ENCODE measurements at places on chromosomes 16 and 17.
A peak's percentile ranks its signal among the peaks of the same experiment; 100 is the strongest.

DNA sequence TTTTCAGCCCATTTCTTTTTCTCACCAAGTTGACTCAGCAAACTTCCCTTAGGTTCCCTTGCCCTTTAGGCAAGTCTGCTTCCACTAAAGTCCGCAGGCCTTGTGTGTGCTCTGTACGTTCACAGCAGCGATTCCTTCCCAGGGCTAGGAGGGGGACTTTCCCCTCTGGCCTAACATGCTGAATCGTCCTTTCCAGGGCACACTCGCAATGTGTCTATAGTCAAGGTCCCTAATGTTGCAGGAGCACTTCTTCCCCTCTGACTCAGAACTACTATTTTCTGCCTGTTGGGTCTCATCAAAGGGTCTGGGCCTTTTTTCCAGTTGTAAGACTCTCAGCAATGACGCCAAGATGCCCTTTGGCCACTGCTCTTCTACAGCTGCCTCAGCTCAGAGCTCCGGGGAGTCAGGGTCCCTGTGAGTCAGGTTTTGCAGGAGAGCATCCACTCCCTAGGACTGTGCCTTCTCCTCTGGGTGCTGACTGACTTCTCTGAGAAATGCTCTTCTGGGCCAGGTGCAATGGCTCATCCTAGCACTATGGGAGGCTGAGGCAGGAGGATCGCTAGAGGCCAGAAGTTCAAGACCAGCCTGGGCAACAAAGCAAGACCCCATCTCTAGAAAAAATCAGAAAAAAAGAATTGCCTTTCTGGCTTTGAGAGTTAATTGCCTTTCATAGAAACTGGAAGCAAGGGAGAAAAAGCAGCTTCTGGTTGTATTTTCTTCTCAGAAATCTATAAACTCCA, 64.4 kb upstream of the TBX2 start:
- DNase-seq, result no peak

DNA sequence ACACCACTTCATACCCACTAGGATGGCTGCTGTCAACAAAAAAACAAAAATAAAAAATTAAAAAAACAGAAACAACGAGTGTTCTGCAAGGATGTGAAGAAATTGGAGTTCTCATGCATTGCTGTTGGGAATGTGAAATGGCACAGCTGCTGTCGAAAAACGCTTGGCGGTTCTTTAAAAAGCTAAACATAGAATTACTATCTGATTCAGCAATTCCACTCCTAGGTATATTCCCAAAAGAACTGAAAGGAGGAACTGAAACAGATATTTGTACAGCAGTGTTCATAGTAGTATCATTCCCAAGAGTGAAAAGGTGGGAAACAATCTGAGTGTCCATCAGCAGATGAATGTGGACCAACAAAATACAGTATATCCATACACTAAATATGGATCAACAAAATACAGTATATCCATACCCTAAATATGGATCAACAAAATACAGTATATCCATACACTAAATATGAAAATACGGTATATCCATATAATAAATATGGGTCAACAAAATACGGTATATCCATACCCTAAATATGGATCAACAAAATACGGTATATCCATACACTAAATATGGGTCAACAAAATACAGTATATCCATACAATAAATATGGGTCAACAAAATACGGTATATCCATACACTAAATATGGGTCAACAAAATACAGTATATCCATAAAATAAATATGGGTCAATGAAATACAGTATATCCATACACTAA, 8.7 kb downstream of the METTL16 start:
- no peak for DNase-seq

GRCh38 chr17:31595666-31596381, 204.3 kb downstream of the RAB11FIP4 start:
- DNase-seq, result no peak

- DNase-seq, result no peak
Observed at GRCh38 chr16:27464626-27465482, 62.9 kb downstream of the IL21R start.

DNA sequence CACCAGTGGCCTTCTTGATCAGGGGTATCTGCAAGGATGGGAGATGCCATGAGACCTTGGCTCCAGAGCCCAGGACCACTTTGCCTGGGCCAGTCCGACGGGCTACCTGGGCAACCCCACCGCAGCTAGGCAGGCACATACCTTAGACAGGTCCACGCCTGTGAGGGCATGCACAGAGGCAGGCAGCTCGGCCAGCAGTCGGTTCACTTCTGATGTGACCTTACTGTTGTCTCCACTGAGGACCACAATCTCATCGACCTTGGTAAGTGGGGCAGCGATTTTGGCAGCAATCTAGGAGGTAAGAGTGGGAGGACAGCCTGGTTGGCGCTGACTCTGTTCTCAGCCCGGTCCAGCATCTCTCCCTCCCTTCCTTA, 17.0 kb downstream of the FLOT2 start:
- DNase-seq, result no peak

DNA sequence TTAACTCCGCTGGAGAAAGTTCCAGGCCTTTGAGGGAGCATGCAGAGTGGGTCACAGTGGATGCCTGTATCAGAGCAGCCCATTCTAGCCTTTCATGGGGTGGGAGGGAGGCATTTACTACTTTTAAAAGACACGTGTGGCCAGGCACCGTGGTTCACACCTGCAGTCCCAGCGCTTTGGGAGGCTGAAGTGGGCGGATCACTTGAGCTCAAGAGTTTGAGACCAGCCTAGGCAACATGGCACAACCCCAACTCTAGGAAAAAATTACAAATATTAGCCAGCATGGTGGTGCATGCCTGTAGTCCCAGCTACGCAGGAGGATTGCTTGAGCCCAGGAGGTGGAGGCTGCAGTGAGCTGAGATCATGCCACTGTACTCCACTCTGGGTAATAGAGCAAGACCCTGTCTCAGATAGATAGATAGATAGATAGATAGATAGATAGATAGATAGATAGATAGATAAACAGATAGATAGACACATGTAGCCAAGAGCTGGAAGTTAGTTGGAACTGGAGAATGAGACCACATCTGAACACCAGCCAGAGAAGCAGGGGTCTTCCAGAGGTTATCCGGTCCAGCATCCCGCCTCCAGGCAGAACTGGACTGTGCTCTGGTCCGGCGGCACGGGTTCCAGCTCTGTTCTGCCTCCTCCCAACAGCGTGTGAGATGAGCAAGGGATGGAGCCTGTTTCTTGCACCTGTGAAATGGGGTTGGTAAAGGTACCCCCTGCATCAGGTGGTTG, 3.6 kb downstream of the ADCY7 start:
- DNase-seq, result no peak

DNA sequence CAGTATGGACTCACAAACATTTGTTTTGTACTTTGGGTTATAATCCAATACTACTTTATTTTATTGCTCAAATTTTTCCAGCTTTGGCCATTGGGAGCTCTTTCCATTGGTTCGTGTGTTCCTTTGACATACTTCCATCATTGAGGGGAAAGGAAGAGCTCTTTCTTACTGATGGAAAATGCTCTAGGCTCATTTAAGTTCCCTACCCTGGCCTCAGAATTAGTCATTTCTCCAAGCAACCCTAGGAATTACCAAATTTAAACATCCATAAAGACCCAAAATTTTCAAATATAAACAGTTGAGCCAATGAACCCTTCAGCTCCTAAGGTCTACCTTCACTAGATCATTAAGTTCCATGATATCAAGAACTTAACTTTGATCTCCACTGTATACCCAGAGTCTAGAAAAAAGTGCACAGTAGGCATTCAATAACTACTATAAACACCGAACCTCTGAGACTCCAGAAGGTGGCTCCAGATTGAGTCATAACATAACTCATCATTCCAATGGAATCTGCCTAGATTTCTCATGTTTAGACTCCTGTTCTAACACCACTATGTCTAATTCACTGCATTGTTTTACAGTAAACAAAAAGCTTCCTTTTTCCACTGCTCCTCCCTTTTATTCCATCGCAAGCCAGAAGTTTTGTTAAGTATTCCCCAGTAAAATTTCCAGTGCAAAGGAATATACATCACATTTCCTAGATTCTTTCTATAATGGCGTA, 39.0 kb downstream of the SMURF2 start:
- no peak for DNase-seq

- DNase-seq, result no peak
Observed at GRCh38 chr17:41082626-41083025, 1.3 kb upstream of the KRTAP4-7 start.

DNA sequence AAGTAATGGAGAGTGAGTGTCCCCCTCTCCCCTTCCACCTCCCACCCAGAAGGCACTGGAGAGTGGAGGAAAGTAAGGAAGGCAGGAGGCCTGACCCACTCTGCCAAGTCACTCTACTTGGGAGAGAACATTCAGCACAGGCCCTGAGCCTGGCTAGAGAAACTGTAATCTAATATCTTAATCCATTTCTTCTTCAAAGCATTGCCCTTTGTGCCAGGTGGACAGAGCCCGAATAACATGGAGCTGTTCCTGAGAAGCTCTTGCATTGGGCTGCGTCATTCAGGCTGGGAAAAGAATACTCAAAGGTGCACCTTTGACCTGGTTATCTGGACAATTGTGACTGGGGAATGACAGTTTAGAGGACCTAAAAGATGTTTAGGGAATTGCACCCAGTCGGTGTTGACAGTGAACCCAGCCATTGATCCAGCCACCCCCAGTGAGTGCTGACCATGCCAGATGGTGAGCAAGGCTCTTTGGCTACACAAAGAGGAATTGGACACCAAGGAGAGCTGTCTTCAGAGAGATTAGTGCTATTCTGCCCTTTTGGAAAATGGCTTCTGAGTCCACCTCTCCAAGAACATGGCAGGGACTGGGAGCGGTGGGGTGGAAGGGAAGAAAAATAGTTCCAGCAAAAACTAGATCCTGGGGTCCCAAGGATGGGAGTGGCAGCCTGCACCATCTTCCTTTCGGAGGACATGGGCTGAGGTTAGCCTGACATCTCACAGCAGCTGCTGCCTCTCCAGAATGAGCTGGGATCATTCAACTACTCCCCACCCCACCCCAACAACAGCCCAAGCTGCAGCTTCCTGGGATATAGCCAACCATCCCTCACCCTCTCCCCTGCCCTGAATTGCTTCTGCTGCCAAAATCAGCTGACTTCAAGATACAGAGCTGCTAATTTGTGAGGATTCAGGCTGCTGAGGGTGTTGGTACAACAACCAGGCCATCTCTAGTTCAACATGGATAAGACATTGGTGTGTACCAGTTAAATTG, 11.6 kb upstream of the NOG start:
- no peak for DNase-seq

- no peak for DNase-seq
Observed at GRCh38 chr17:4555873-4556759, 932 bp upstream of the MYBBP1A start.

GRCh38 chr16:57278494-57278893, 6.0 kb downstream of the PLLP start:
- no peak for DNase-seq

DNA sequence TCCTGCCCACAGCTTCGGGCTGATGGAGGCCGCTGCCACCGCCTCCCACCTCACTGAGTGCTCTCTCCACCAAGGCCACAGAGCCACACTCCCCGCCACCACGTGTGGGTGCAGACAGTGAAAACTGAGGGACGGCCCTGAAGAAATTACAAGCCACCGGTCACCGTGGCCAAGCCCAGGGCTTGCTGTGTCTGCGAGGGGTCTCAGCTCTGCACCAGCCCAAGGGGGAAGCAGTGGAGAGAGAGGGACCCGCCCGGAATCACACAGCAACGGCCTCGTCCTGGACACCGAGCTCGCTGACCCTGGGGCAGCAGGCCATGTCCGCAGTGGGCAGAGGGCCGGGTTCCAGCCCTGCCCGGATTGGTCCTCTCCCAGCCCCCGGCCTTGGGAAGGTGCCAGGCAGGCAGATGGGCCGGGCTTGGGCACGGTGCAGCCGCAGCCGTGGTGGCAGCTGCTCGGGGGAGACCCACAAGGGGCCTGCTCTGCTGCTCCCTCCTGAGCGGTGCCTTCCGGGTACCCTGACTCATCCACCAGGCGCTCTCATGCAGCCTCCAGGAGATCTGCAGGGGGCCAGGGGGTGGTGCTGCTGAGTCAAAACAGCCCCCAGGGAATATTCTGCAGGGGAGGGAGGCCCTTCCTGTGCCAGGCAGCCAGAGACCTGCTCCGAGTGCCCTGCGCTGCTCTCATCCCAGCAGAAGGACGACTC, 52.0 kb downstream of the CBFA2T3 start:
- DNase-seq, result peak; percentile 32

- peak; percentile 49 for DNase-seq
Observed at GRCh38 chr16:85898521-85899442, at the start of gene IRF8. Gene IRF8, plus strand, starts transcription at chr16:85899162. Its CDS starts 3,854 bp downstream, at chr16:85903016.

DNA sequence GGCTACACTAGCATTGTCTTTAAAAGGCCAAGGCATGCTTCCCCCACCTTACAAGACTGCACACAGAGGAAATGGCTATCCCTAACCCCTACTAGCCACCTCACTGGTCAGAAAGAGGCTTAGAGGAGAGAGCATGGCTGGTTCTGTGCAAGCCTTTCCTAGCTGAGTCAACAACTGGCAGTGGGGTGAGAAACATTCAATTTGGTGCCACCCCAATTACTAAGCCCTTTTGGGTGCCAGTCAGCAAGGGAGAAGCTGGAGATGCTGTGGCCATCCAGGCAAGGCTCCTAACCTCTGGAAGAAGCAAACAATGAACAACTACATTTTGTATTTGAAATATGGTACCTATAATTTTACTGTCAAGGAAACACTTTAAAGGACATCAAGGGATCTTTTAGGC, 4.7 kb upstream of the KAT7 start:
- no peak for DNase-seq

GRCh38 chr16:11666103-11667055, 1.9 kb upstream of the SNN start:
- DNase-seq, result no peak

DNA sequence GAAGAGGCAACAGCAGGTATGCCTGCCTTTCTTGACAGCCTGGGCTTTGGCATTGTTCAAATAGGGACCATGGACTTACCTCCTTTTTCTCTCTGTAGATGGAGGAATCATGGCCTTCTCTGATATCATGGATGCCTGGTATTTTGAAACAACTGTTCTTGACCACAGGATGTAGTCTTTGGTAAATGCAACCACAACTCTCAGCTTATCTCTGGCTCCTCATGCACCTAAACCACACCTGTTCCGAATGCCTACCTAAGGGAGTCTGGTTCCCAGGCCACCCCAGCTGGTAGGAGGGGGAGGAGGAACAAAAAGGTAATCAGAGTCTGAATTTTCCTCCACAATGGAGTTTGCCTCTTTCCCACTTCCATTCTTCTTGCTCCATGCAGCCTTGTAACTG, 18.8 kb downstream of the CDK5RAP3 start:
- DNase-seq, result no peak

DNA sequence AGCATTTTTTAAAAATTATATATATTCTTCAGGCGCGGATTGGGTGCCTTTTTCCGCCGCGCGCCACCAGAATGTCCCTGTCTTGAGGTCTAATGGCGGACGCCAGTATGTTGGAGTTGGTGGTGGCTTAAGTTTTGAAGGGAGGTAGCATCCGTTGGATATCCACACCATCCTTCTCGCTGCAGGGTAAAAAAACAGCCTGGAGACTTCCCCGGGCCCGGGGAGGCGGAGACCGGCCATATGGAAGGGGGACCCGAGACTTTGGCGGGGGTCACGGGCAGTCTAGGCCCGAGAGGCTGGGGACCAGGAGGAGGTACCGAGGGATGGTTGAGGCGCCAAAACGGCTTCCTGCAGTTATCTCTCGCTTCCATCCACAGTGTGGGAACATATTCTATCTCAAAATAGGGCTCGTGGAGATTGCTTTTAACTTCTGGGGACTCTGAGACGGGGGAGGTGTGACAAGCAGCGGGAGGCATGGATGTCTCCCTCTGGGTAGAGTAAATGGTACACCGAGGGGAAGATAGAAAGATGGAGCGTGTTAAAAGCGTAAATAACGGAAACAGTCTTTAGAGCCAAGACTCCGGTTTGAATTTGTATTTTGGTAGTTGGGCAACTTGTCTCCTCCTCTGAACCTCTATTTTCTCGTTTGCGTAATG, at the start of gene SF3B3:
TSS of gene SF3B3 (plus strand) at position 74 of the 656 bp plus-strand sequence. CDS start 2,841 bp downstream, outside the sequence.
- DNase-seq, result peak; percentile 28

- DNase-seq, result no peak
Observed at GRCh38 chr17:12137859-12138258, 117.2 kb downstream of the MAP2K4 start.

GRCh38 chr17:14777291-14777690, 476.4 kb downstream of the HS3ST3B1 start:
- no peak for DNase-seq

Data from DMS79 treated with DMSO at 0.1 percent for 48 hours (cell line).